Left kidney (tissue), 8 donors: ENCODE measurements at places on chromosomes 6 and 20.

- no peak for DNase-seq
Measured at GRCh38 chr20:63095718-63096654, 89.2 kb upstream of the BHLHE23 start.

GRCh38 chr20:45095805-45096238, 5.1 kb downstream of the KCNS1 start:
- DNase-seq: peak; percentile 39

DNA sequence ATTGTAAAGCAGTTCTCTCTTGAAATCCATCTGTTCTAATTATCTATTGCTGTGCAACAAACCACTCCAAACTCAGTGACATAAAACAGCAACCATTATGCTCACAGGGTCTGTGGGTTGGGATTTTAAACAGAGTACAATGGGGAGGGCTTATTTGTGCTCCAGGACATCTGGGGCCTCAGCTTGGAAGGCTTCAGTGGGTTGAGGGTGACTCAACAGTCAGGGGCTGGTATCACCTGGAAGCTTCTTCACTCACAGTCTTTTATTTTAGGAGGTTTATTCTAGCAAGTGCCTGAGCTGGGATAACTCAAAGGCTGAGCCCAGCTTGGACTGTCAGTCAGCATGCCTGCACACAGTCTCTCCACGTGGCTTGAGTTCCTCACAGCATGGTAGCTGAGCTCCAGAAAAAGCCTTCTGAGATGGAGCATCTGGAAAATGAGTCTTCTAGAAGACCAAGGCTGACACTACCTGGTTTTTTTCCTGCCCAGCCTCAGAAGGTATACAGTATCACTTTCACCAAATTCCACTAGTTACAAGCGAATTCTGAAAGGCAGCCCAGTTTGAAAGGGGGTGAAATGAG, 234.6 kb upstream of the ID4 start:
- DNase-seq: no peak

DNA sequence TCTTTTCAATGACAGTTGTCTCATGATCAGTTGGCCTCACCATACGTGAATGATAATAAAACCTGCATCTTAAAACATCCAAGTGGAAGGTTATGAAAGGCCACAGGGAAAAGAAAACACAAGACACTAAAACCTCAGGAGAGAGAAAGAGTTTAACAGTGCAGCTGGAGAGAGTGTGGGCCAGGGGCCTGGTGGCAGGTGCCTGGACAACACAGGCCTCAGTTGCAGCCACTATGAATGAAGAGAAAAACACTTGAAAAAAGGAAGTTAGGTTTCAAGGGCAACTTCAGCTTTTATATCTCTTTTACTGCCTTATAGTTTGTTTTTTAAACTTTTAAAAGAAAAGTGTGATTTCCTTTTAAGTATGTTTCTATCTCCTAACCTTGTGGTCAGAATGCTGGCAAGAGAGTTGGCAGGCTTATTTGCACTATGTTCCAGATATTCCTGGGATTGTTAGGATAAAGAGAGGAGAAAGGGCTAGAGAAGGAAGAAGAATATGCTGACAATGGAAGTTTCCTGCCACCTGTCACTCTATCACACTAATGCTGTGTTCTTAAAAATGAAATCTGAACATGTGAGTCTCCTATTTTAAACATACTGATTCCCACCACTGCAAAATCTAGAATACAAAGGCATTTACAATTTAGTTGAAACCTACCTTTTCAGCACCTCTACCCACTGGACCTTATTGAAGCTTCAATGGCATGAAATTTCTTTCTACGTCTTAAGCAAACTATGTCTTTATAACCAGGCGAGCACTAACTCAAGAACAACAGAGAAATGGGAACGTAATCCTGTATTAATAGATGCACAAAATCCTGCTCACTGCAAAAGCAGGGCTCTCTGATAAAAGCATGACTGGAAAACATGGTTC, 222.4 kb downstream of the CD83 start:
- DNase-seq: no peak

DNA sequence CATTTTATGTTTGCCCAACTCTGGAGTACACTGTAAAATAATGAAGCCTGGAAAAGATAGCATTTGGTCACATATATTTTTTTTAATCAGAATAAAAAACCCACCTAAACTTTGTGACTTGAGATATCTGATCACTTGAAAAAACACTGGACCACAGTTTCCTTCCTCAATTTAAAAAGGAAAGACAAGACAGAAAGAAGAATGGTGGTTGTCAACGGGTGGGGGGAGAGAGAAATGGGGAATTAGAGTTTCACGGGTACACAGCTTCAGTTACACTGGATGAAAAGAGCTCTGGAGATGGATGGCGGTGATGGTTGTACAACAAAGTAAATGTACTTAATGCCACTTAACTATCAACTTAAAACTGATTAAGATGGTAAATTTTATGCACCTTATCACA, 14.7 kb upstream of the DST start:
- DNase-seq: no peak

- no peak for DNase-seq
Measured at GRCh38 chr6:2623295-2623694, 127.4 kb downstream of the MYLK4 start.

GRCh38 chr20:31605902-31606803, 1.1 kb downstream of the ID1 start:
- no peak for DNase-seq

- no peak for DNase-seq
Measured at GRCh38 chr6:143807103-143807772, 35.9 kb upstream of the LTV1 start.

- DNase-seq: no peak
Measured at GRCh38 chr20:50837532-50838321, 42.9 kb downstream of the BCAS4 start.

DNA sequence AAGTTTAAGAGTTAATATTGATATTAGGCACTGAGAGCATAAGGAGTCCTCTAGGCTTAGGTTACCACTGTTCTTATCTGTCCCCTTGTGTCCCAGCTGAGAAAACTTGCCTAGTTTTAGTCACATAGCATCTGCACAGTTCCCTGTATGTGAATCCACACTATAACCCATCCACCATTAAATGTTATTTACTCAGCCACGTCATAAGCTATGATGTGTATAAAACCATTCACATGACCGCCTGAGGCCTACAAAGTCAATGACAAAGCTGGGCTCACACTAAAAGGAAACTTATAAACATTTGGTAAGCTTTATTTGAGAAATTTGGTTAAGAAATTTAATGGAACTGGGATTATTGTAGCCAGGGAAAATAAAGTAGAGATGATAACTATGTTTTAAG, 59.2 kb upstream of the TFAP2D start:
- DNase-seq: no peak

GRCh38 chr6:29216528-29216927, 45.8 kb downstream of the OR2J2 start:
- no peak for DNase-seq

GRCh38 chr20:20207872-20208271, 155.5 kb downstream of the CFAP61 start:
- DNase-seq: no peak

GRCh38 chr6:29964518-29964886, 22.2 kb downstream of the HLA-A start:
- no peak for DNase-seq

GRCh38 chr6:16503970-16504415, 257.3 kb downstream of the ATXN1 start:
- DNase-seq: no peak

- peak; percentile 70 for DNase-seq
Measured at GRCh38 chr6:99588618-99589289, 17.9 kb upstream of the PRDM13 start.

DNA sequence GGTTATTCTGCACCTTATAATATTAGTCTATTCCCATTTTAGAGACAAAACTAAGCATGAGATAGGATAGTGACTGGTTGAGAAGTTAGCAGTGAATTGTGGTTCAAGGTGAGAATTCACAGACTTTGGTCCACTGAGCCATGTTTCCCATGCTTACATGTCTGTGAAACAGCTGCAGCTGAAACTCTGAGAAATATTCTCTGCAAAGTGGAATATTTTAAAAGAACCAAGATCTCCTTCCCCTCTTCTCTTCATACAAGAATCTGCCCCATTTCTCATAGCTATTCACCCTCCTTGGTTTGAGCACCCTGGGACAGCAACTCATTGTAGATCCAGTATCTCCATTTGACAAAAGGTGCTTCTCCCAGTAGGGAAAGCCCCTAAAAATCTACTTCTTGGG, 70.2 kb upstream of the TMEM170B start:
- no peak for DNase-seq

DNA sequence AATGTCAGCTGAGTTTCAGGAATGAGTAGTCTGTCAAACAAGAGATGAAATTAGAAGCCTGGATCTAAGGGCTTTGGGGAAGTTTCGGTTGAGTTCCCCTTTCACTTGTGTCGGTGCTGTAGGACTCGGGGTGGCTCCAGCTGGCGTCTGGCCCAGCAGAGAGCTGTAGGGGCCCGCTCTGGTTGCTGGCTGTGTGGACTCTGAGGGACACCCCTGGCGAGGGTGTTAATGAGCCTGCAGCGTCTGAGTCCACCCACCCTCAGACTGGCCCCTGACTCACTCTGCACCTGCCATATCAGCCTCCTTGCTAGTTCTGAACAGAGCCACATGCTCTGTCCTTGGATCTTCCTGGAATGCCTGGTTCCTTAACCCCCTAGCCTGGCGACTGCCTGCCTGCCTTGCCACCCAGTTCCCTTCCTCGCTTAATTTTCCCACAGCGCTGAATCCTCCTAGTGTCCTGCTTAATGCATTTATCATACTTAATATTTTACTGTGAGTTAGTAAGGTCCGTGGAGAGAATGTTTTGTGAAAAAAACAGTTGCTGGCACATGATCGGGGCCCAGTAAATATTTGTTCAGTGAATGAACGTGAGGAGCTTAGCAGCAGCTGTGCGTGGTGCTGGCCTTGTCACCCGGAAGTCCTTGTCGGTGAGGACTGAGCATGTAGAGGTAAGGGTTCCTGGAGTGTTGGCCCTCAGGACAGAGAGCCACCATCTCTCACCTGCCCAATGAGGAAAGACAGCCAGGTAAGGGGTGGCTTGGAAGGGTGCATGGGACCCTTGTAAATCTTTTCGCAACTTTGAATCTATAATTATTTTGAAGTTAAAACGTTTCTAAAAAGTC, 1.6 kb downstream of the DNAJC5 start:
- no peak for DNase-seq

DNA sequence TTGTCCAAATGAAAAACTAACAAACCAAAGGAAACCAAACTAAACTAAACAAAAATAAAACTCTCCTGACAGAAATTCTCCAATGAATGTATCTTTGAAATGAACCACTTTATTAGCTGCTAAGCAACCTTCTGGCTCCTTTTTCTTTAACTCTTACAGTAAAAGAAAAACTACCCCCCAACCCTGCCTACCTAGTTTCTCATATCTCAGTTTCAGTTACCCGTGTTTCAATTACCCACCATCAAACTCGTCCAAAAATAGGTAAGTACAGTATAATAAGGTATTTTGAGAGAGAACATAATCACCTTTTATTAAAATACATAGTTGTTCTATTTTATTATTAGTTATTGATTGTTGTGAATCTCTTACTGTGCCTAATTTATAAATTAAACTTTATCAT, 177.4 kb upstream of the THEMIS start:
- no peak for DNase-seq

- no peak for DNase-seq
Measured at GRCh38 chr20:7924692-7925091, 15.6 kb downstream of the HAO1 start.

DNA sequence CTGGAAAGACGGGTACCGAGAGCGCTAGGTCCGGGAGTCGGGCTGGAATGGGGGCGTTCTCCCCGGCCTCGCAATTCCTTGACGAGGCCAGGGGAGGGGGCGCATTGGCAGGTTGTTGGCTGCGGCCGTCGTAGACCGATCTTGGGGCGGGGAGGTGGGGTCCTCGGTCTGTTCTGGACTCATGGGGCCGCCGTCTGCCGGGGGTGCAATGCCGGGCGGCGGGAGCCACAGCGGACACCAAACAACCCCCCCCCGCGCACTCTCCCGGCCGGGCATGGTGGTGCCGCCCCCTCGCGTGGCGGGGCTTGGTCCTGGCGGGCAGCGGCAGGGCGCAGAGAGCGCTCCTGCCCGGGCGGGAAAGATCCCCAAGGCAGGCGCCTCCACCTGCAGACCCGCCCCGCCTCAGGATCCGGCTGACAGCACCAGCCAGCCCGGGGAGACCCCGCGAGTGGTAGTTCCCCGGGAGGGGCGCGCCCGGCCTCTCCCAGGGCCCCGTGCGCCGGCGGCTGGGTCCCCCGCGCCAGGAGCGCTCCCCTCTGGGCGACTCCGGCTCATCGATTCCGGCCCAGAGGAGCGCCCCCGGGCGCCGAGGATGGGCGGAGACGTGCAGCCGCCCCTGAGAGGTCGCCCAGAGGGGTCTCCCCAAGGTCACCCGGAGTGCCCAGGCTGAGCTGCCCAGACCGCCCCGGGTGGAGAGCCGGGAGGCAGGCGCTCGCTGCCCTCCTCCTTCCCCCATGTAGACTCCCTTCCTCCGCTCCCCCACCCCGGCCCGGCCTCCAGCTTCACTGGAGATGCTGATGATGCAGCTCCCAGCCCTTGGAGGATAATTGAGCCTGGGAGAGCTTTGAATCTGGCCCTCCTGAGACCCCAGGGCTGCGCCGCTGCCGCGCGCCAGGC, 709 bp downstream of the PPP1R16B start:
- no peak for DNase-seq

- DNase-seq: no peak
Measured at GRCh38 chr6:151292974-151293687, 53.4 kb downstream of the AKAP12 start.
